ENCODE measurements at places on chromosomes 3 and 15.

DNA sequence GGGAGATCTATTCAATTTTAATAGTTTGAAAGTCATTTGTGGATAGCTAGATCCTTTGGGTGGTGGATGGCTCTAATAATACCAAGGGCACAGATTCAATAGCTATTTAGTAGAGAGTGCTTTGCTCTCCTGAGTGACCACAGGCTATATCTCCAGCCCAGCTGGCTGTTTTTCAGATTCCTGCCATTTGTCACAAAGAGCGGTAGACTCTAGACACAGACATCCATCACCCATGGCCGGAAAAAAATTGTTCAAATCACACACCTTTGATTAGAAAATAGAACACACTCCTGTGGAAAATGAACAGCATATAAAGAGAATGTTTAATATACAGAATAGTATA is 171.6 kb upstream of the MITF start:
- DNase-seq: no peak

GRCh38 chr15:39301589-39301999 is 279.3 kb upstream of the THBS1 start:
- DNase-seq: no peak

DNA sequence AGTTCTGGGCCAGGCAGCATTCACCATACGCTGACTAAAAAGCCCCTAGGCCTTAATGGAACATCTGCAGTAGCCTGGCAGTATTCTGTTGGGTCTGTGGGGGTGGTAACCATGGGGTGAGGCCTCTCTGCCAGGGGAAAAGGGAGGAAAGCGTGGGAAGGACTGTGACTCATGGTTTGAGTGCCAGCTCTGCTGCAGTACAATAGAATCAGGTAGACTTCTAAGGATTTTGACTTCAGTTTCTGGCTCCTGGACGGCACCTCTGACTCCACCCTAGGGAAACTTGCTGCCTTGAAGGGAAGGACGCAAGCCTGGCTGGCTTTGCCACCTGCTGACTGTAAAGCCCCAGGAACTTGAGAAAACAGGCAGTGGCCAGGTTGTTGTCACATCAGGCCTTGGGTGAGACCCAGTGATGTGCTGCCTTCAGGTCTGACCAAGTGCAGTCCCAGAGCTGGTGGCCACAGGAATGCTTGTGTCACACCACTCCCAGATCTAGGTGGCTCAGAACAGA is 148.6 kb downstream of the SUCNR1 start:
- DNase-seq: peak; percentile 48

- no peak for DNase-seq
Measured at GRCh38 chr3:46639221-46639620, 26.9 kb downstream of the FAM240A start.

- DNase-seq: no peak
Measured at GRCh38 chr15:46146002-46146401, 511.2 kb downstream of the SQOR start.

DNA sequence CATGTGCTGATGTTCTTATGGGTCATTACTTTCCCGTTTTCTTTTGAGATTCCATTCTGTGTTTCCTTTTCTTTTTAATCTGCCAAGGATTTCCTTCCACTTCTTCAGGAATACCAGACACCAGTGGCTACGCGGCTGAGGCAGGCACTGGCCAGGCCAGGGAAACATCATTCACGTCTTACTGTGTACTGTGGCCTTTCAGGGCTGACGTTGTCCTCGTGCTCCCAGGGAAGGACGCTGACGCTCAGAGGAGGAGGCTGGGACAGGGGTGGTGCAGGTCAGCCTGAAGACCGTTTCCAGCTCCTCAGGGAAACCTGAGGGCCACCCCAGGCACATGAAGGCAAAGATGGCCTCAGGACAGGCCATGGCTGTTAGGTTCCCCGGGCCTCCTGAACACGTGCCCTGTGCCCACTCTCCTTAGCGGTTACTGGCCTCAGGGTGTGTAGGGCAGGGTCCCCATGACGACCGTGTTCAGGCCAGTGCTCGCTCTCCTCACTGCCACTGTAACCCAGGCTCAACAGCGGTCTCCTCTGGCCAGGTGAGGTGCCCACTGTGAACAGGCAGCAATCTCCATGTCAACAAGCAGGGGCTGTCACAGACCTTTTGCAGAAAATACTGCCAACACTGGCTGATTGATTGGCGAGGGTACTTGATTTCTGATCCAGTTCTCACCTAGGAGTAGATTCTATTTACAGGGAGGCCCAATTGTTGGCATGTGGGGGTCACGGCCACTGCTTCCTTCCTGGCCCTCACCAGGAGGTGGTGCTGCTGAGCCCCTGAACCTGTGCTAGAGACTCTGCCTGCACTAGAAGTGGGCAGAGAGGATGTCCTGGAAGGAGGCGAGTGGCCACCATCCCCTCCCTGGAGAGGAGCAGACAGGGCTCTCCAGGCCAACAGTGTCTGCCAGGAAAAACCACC is 169.5 kb downstream of the ATP10A start:
- DNase-seq: peak; percentile 43
